ENCODE measurements at places on chromosomes 2 and 18.

GRCh38 chr2:71277536-71278103 is 50.7 kb upstream of the PAIP2B start:
- DNase-seq, result peak; percentile 1

DNA sequence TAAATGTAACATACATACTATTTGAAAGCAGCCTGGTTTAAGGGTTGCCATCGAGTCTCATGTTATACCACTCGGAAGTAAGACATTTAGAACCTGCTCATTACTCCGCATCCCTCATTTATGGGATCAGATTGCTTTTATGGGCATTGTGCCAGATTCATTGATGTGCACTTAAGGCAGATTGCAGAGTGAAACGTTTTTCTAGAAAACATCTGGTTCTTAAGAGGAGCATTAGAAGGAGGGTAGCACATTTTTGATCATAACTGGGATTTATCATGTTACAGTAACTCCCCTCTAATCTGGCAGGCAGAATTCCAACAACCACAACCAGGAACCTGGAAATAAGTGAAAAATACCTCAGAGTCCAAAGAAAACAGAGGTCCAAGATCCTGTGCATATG is 74.2 kb upstream of the GALNT3 start:
- peak; percentile 30 for DNase-seq

GRCh38 chr2:187453078-187453641 is 5.1 kb upstream of the CALCRL start:
- peak; percentile 40 for DNase-seq

DNA sequence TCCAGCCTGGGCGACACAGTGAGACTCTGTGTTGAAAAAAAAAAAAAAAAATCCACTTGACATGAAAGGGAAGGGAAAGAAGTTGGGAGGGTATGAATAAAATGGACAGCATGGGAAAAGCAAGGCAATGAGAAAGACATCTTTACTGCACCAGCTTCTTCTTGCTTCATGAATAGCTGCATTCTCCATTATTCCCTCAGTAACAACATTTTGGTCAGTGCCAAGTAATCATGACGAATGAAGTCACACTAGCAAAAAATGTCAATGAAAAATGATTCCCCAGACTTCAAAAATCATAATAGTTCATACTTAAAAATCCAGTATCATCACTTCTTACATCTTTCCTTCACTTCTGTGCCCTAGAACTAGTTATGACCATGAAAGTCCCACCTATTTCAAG is 30.4 kb downstream of the ADAM17 start:
- DNase-seq, result no peak

- DNase-seq, result no peak
Measured at GRCh38 chr18:23596183-23596582, 9.9 kb upstream of the NPC1 start.

- peak; percentile 86 for DNase-seq
Measured at GRCh38 chr2:112547333-112547732, 5.1 kb downstream of the POLR1B start.

DNA sequence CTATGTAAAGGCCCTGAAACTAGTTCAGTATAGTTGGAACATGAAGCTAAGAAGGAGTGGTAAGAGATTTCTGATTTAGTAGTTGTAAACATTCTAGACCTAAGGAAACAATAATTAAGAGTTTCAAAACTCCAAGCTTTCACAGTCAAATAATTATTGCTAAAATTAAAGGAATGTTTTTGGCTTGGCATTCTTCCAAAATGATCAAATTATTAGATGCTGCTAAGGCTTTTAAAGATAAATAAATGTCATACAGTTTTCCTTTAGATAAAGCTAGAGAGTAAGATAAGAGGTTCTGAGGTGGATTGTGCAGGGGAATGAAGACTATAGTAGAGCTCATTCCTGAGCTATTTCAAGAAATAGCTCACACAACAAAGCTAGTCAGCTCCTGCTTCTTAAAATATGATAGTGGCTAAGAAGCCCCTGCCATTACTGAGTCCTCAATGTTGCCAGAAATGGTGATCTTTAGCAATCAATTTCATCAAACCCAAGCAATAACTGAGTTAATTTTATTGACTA is 45.3 kb downstream of the ZC3H15 start:
- no peak for DNase-seq

DNA sequence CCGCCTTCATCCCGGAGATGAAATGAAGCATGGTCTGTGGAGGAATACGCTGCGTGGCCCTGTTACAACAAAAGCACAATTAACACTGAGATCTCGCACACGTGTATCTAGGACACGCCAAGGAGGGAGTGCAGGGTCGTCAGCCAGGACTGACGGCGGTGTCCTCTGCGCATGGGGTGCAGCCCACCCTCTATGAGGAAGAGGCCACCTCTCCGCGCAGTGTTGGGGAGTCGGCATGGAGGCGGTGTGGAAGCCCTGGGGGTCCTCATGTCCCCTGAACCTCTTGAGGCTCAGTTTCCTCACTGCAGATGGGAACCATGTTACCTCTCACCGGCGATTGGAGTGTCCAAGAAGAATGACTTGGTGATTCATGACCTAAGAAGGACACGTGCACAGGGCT is 86.0 kb upstream of the ZNF236 start:
- no peak for DNase-seq

Measured in fibroblast of mammary gland (primary cell).